ENCODE measurements at places on chromosomes 16 and 17.

- no peak for DNase-seq
Measured at GRCh38 chr16:77955127-77955526, 67.2 kb upstream of the CLEC3A start.

GRCh38 chr17:45873728-45874127 lies 20.6 kb upstream of the MAPT start:
- DNase-seq, result no peak

DNA sequence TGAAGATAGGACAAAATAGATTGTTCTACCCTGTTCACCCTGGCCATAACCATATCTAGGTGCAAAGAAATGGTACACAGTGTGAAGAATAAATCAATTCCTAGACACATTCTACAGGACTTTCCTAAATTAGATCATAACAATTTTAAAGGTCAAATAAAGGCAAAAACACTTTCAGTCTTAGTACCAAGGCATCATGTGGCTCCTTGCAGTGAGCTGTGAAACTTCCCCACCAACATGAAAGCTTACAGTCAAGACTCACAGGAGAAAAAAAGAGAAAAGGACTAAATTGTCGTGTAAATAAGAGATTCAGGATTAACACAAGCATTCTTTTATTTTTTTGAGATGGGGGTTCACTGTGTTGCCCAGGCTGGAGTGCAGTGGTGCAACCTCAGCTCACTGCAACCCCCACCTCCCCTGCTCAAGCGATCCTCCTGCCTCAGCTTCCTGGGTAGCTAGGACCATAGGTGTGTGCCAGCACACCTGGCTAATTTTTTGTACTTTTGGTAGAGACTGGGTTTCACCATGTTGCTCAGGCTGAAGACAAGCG lies 14.2 kb downstream of the NSMCE1 start:
- no peak for DNase-seq

GRCh38 chr16:84919269-84919668 lies 92.1 kb downstream of the ZDHHC7 start:
- no peak for DNase-seq

DNA sequence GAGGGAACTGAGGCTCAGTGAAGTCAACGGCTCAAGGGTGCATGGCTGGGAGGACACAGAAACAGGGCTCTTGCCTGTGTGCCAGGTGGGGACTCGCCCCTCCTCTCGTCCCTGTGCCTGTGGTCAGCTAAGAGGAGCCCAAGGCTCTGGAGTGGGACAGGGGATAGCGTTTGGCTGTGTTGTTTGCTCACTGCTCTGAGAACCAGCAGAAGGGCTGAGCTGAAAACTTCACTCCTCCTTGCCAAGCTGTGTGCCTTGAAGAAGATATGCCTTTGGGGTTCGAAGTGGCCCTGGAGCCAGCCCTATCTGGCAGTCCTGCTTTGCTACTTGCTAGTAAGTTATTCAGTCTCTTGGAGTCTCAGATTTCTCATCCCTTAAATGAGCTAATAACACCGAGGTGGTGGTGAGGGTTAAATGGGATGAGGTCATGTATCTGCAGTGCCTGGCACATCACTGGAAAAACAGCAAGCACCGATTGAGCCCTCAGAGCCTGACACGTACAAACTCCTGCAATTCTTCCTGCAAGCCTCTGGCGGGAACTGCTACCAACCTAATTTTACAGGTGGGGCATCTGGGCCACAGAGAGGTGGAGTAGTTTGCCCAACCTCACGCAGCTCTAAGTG lies 17.7 kb downstream of the FOXL1 start:
- DNase-seq, result no peak

DNA sequence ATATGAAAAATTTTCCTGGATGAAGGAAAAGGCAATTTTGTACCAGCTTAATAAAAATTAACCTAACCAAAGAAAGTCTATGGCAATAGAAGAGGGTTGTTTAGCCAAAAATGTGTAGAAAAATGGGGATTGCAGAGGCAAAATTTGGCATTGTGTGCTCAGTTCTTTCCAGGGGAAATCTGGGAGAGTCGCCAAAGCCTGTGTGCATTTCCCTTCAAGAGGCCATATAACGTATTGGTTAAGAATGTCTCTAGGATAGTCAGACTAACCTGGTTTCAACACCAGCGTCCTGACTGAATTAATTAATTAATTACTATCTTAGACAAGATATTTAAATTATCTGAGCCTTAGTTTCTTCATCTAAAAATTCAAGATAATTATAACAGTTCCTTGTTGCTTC lies 44.8 kb upstream of the HLF start:
- DNase-seq, result no peak

- no peak for DNase-seq
Measured at GRCh38 chr16:22787466-22788192, 26.3 kb upstream of the HS3ST2 start.

DNA sequence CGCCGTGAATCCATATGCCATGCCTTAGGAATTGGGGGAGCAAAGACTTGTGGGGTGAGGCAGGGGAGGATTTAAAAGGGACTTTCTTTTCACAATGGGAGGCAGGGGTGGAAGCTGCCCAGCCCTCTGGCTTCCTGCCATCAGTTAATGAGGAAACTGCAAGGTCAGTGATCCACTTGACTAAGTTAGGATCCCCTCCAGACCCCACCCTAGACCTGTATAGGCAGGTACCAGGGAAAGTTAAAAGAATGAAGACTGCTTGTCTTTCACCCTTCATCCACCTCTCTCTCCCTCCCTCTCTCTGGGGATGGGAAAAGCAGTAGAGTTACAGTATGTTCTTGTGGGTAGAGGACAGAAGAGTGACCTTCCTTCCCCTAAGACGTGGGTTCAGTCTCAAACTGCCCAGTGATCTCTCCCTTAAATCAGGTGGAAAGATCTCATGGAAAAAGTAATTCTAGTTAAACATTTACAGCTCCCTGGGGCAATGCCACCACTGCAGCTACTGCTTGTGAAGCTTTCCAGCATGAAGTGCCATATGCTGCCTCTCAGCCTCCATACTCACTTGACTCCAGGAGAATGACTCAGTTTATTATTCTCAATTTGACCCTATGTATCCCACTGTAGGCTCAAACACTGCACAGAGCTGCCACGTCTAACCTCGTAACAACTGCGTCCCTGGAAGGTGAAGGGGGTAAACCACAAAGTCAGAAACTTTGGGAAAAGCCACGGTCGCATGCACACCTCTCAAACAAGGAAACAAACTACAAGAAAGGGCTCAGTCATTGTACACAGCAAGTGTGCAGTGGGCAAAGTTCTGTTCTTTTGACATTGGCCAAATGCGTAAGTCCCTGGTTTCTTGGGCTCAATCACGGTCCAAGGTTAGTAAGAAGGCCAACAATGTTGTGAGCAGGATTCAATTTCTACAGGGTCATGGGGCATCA lies 1.2 kb downstream of the COA3 start:
- DNase-seq, result no peak

- no peak for DNase-seq
Measured at GRCh38 chr17:14866266-14866665, 398.9 kb downstream of the PMP22 start.

DNA sequence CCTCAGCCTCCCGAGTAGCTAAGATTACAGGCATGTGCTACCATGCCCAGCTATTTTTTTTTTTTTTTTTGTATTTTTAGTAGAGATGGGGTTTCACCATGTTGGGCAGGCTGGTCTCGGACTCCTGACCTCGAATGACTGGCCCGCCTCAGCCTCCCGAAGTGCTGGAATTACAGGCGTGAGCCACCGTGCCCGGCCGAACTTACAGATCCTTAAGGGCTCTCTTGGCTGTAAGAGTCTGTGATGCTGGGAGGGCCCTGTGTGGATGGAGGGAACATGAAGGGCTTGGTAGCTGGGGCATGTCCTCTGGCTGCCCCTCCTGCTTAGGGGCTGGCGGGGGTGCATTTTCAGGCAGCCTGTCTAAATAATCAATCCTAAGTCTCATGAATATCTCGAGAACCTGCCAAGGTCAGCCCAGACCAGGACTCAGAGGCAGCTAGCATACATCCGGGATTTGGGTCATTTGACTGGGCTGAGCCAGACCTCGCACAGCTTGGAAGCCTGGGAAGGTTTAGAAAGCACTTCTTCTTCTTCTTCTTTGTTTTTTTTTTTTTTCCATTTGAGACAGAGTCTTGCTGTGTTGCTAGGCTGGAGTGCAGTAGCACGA lies 17.1 kb downstream of the SPNS3 start:
- DNase-seq, result no peak

DNA sequence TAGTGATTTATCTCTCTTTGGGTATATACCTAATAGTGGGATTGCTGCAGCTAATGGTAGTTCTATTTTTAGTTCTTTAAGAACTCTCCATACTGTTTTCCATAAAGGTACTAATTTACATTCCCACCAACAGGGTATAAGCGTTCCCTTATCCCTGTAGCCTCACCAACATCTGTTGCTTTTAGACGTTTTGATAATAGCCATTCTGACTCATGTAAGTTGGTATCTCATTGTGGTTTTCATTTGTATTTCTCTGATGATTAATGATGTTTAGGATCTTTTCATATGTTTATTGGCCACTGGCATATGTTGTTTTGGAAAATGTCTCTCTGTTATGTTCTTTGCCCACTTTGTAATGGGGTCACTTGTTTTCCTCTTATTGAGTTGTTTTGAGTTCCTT lies 88.5 kb upstream of the ZNF267 start:
- no peak for DNase-seq

DNA sequence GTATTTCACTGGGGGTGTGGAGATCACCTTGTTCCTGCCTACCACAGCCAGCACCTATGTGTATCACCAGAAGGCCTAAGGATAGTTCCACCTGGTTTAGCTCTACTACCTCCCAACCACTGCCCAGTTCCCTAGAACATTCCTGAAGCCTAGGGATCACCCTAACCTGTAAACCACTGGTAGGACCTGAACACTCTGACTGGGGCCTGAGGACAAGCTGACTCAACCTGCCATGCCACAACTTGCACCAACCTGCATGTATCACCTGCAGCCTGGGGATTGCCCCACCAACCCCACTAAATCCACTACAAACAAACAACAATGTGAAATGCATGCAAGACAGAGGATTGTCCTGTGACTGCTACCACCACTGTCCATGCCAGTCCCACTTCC lies 128.1 kb downstream of the KIF2B start:
- DNase-seq, result no peak

GRCh38 chr17:79830303-79830702 lies 8.9 kb downstream of the CBX4 start:
- no peak for DNase-seq

- DNase-seq, result no peak
Measured at GRCh38 chr17:39608142-39608981, 642 bp upstream of the NEUROD2 start.

DNA sequence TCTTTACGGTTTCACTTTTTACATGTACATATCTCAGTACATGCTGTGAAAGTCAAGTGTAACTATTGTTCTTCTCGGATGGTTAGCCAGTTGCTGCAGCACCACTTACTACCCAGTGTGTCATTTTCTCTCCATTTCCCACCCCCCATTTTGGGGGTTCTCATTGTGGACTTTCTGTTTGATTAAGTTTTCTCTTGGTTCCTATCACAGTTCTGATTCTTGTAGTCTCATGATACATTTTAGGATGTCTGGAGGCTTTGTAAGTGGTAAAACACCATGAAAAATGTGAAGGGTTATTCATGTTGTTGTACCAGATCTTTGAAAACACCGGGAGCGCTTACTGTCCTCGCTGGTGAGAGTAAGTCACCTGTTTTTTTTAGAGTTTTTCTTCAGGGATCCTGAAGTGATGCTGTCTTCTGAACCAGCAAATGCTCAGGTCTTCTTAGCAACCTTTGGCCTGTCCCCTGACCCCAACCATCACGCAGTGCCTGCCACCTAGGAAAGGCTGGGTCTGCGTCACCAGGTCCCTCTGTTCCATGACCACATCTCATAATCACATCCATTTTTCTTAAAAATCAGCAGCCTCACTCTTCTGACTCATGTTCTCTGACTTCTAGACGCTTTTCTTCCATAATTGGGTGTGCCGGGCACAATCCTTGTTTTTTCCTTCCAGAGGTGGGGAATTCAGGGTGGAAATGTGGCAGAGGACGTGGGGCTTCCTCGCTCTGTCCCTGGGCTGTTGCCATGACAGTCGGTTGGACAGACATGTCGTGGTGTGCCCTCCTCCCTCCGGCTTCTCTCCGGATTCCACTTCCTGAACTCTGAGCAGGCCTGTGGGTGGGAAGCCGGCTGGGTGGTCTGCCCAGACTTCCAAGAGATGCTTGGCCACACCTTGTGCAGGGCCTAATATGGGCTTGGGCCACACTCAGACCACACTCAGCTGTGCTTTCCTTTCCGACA lies 102.6 kb downstream of the NTN1 start:
- no peak for DNase-seq

- no peak for DNase-seq
Measured at GRCh38 chr17:77332981-77333685, 192.4 kb downstream of the SEC14L1 start.

DNA sequence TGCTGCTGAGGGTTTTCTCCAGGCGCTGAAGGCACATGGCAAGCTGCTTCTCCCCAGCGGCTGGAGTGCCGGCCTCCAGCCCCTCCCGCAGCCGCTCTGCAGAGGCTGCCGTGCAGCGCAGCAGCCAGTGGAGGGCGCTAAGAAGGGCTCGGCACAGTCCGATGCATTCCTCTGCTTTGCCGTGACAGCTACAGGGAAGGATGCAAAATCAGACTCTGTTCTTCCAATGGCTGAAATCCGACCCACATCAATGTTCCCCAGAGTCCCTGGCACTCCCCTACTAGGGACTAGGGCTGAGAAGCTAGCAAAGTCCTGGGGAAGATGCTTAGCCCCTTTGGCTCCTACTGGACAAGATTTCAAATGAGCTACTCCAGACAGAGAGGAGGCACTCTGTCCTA lies 19.0 kb downstream of the MED24 start:
- DNase-seq, result no peak

GRCh38 chr16:4570688-4571321 lies 14.7 kb downstream of the C16orf96 start:
- DNase-seq, result no peak

GRCh38 chr17:6843241-6843880 lies 11.8 kb upstream of the TEKT1 start:
- DNase-seq, result no peak

- no peak for DNase-seq
Measured at GRCh38 chr16:55503726-55504550, 4.9 kb upstream of the LPCAT2 start.

DNA sequence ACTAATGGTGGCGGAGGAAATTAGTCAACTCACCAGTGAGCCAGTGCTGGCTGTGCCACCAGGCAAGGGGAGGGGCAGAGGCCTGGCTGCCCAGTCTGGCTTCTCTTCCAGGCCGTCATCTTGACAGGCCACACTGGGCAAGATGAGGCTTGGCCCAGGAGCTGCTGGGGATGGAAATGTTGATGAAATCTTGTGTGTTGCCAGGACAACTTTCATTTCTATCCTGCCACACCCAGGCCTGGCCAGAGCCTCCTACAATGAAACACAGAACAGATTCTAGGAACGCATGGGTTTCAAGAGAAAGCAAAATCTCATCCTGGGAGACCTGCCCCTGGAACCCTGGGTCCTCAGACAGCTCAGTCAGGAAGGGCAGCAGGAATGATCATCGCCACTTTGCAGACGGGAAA lies 9.3 kb downstream of the HEXIM2 start:
- no peak for DNase-seq

- DNase-seq, result no peak
Measured at GRCh38 chr17:37425268-37425667, 18.6 kb downstream of the TADA2A start.

Measured in NCI-H1048 (cell line).